ENCODE measurements at places on chromosomes 4 and X.

DNA sequence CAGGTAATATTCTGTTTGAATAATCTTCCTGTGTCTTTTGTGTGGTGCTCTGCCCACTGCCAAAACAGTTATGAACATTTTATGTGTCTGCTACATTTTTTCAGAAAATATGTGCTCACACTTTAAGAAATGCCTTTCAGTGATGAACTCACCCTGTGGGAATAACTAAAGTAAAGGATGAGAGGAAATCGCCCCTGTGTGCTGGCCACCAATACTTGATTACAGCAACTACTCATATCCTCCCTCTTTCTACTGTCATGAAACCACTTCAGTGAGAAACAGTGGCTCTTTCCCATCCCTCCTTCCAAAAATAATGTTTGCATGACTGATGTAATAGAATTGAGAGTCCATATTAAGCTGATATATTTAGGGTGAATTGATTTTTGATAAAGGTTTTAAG is 900.9 kb downstream of the RAB28 start:
- H3K27me3 ChIP-seq = no peaks in the 10 kb centered on the region
- H3K27ac ChIP-seq = no peak overlapping the region
- no peak for DNase-seq
- no peaks in the 10 kb centered on the region for H3K4me1 ChIP-seq

- DNase-seq = no peak
- H3K4me3 ChIP-seq = no peak overlapping the region
- H3K36me3 ChIP-seq = no peaks in the 10 kb centered on the region
- no peak overlapping the region for H3K27ac ChIP-seq
These were observed 119.5 kb upstream of the CHRDL1 start for GRCh38 chrX:110915111-110915510.

DNA sequence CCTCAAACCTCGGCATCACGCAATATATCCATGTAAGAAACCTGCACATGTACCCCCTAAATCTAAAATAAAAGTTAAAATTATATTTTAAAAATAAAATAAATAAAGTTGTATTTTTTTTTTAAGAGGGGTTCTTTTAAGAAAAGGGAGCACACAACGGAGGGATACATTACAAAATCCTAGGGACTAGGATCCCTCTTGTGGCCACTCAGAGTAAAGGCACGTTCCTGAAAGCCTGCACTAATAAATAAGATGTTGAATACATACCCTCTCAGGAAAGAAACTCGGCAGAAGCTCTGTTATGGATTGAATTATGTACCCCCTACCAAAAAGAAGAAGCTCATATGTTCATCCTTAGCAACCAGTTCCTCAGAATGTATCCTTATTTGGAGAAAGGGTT is 50.9 kb upstream of the PRDX4 start:
- no peaks in the 10 kb centered on the region for H3K36me3 ChIP-seq
- H3K4me3 ChIP-seq = no peak overlapping the region
- H3K4me1 ChIP-seq = no peaks in the 10 kb centered on the region
- DNase-seq = no peak
- H3K27ac ChIP-seq = no peak overlapping the region

- peak overlapping the region; percentile 70 for H3K4me3 ChIP-seq
- H3K27ac ChIP-seq = peak overlapping the region; percentile 61
- H3K36me3 ChIP-seq = peaks cover 3% of the 10 kb centered on the region
- H3K4me1 ChIP-seq = peaks cover 22% of the 10 kb centered on the region
- peak; percentile 74 for DNase-seq
These were observed 190.8 kb downstream of the TSPAN5 start for GRCh38 chr4:98467627-98468072.

DNA sequence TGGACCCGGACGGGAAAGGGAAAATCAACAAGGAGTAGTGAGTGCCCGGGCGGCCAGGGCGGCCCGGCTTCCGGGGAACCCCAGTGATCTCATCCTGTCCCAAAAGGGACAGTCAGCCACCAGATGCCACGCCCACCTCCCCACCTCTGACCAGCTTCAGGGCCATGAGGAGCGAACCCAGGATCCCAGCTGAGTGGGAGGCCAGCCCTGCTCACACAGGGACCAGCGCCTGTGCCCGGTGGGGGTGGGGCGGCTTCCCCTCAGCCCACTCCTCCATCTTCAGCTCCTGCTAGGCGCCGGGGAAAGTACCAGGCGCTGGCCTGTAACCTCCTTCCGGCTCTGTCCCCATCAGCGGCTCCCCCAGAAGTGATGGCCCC is 6.2 kb downstream of the MYL5 start:
- no peaks in the 10 kb centered on the region for H3K36me3 ChIP-seq
- no peak overlapping the region for H3K27ac ChIP-seq
- DNase-seq = peak; percentile 17

DNA sequence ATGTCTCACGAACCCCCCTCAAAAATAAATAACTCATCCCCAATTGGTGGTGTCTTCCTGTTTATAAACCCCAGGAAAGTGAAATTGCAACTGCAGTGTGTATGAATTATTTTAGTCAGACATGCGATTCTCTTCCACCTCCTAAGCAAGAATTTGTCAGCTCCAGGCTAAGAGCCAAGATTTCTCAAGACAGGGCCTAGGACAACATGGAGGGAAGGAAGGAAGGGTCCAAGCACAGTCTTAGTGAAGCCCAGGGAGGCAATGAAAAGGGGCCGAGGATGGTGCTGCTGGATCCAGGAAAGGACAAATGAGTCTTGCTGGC is 20.0 kb downstream of the SH3KBP1 start:
- H3K27me3 ChIP-seq = no peaks in the 10 kb centered on the region
- peak overlapping the region; percentile 87 for H3K27ac ChIP-seq

GRCh38 chr4:163217505-163217904 is 50.8 kb upstream of the NAF1 start:
- peaks cover 3% of the 10 kb centered on the region for H3K27me3 ChIP-seq
- H3K36me3 ChIP-seq = no peaks in the 10 kb centered on the region
- H3K27ac ChIP-seq = no peak overlapping the region

DNA sequence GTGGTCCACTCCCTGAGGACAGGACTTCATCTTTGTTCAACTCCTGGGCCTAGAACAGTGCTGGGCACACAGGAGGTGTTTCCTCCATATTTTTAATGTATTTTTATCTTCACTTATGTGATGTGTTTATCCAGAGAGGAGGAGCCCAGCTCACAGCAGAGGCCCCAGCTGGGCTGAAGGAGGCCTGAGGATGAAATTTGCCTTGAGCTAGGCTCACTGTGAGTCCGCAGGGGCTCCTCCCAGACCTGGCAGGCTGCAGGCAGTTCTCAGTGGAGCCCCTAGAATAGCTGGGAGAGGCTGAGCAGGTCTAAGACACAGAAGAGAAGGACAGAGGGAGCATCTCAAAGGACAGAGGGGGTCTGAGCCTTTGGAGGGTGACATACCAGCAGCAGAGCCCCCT is 26.8 kb downstream of the C4orf50 start:
- no peak overlapping the region for H3K27ac ChIP-seq
- no peak for DNase-seq
- no peaks in the 10 kb centered on the region for H3K4me1 ChIP-seq
- no peaks in the 10 kb centered on the region for H3K36me3 ChIP-seq
- peaks cover 54% of the 10 kb centered on the region for H3K27me3 ChIP-seq
- no peak overlapping the region for H3K4me3 ChIP-seq
